G401 (cell line): ENCODE measurements at places on chromosomes 12 and 14. TPM values are rescaled to one million over a fixed set of nuclear protein-coding genes. Genes with fewer than 3 reads are reported as not detected.

The MYO1A gene
- total RNA-seq: 1.6 TPM in 1 of 2 replicates, not detected in the other

The SERPINA12 gene
- not detected in 2 replicates for total RNA-seq

The TSPAN19 gene
- total RNA-seq: not detected in 2 replicates

The SERPINA3 gene
- total RNA-seq: not detected in 2 replicates

The SLC6A13 gene
- total RNA-seq: not detected in 2 replicates

The UNC79 gene
- total RNA-seq: 0.44 TPM in 1 of 2 replicates, not detected in the other

The APOF gene
- total RNA-seq: not detected in 2 replicates

The DPPA3 gene
- not detected in 2 replicates for total RNA-seq

The SPX gene
- 0.47 and 4.2 TPM in 2 replicates for total RNA-seq

The BCL7A gene
- total RNA-seq: 10.6 and 16.1 TPM in 2 replicates

The PPP1R36 gene
- total RNA-seq: 0.25 TPM in 1 of 2 replicates, not detected in the other

GRCh38 chr14:37171678-37172023 is 755 bp downstream of the SLC25A21 start:
- no peak for DNase-seq

- DNase-seq: no peak
Measured at GRCh38 chr12:95687937-95688336, 102.6 kb downstream of the NTN4 start.

DNA sequence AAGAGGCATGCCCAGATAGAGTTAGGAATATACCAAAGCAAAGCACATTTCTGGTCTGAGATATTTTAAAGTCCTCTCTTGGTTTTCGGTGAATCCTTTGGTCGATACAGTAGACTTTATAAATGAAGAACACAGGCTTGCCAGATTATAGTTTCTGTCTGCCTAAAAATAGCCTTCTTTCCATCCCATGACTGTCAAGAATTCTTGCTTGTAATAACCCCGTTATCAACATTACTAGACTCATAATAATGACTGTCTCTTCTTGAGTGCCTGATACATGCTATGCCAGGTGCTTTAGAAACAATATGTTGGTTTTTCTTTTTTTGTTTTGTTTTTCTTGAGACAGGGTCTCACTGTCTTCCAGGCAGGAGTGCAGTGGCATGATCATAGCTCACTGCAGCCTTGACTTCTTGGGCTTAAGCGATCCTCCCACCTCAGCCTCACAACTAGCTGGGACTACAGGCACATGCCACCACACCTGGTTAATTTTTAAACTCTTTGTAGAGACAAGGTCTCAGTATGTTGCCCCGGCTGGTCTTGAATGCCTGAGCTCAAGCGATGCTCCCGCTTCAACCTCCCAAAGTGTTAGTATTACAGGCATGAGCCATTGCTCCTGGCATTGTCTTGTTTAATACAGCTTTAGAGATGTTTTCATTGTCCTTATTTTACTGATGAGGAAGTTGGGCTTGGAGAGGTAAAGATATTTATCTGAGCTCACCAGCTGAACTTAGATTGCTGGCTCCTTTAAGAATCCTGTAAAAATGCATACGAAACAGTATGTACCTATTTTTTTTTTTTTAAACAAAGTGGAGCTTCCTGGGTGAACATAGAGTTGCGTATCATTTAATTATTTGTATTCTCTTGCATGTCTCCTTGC is 30.4 kb downstream of the CHST11 start:
- no peak for DNase-seq

- DNase-seq: peak; percentile 29
Measured at GRCh38 chr12:47207829-47208248, 128.1 kb upstream of the AMIGO2 start.

DNA sequence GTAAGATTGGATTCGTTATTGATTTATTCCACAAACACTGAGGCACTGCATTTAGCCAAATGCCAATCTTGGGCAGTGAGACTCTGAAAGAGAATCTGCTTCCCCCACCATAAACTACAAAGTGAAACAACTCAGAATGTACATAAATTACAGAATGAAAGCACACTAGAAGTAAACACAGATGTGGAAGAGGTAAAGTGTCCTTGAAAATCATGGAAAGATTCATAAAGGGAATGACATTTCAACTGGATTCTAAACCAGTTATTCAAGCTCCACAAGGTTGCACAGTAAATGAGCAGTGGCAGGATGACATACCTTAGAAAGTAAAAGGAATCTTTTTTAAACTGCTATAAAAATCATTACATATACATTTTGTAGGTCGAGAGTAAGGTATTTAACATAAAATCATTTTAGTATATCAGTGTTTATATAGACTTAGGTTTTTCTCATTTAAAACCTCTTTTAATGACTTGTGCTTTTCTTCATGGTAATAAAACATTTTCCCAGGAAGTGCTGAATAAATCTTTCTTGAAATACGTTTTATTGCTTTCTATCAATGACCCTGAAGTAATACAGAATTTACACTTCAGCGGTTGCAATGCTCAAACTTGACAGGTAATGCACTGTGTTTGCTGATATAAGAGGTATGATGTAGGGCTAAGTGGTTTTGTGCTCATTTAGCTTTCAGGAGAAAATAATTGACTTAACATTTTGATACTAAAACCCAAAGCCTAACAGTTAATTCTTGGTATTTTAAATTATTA is 270.6 kb downstream of the NAV3 start:
- no peak for DNase-seq

DNA sequence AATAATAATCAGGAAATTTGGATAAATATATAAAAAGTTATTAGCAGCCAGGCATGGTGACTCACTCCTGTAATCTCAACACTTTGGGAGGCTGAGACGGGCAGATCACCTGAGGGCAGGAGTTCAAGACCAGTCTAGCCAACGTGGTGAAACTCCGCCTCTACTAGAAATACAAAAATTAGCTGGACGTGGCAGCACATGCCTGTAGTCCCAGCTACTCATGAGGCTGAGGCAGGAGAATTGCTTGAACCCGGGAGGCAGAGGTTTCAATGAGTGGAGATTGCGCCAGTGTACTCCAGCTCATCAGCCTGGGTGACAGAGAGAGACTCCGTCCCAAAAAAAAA is 64.5 kb downstream of the SYT1 start:
- no peak for DNase-seq

DNA sequence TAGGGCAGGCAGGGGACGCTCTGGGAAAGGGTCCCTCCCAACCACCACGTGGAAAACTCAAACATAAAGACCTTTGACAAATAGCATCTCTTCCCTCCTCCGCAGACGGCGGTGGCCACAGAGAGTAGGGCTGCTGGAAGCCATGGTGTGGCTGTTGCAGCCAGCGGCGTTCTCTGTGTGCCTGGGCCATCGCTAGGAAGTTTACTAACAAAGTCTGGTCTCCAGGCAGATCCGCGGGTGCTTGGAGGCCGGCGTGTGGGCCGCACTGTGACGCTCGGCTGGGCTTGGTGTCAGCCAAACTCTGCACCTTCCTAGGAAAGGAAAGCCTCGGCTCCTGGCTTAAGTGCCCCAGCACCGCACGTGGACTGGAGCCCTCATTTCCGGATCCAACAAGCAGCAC is 65.6 kb downstream of the CCDC88C start:
- DNase-seq: no peak

DNA sequence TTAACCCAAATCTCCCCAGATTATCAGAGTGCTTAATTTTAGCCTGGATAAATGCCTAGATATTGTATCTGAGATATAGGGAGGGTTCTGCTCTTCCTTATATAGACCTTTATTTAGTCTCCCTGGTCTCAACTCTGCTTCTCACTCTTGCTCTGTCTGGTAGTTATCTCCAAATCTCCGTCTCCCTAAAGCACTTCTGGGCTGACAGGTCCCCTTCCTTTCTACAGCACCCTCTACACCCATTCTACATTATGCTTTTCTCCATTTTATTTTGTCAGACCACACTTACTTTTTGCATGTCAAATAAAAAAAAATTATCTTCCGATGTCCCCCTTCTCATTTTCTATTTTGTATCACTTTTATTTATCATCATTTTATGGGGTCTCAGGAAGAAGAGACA is 2.0 kb upstream of the ERC1 start:
- peak; percentile 36 for DNase-seq

DNA sequence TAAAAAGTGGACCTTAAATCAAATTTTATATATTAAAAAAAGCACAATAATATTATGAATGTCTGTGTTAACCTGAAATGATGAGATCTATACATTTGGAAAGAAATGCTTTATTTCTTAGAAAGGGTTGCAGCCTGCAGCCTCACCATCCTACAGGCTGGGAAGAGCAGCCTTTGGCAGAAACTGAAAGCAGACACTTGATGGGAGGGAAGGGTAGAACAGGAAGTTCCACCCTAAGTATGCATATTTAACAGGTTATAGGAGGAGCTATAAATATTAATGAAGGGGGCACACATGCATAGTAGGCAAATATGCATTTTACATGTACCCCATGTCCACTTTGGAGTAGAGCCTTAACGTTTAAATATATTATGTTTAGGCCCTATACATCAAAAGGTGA is 498.0 kb downstream of the FLRT2 start:
- DNase-seq: no peak

- DNase-seq: no peak
Measured at GRCh38 chr12:102201436-102202061, 3.9 kb upstream of the PMCH start.

GRCh38 chr12:57496822-57497221 is 9.0 kb downstream of the MARS1 start:
- DNase-seq: no peak

DNA sequence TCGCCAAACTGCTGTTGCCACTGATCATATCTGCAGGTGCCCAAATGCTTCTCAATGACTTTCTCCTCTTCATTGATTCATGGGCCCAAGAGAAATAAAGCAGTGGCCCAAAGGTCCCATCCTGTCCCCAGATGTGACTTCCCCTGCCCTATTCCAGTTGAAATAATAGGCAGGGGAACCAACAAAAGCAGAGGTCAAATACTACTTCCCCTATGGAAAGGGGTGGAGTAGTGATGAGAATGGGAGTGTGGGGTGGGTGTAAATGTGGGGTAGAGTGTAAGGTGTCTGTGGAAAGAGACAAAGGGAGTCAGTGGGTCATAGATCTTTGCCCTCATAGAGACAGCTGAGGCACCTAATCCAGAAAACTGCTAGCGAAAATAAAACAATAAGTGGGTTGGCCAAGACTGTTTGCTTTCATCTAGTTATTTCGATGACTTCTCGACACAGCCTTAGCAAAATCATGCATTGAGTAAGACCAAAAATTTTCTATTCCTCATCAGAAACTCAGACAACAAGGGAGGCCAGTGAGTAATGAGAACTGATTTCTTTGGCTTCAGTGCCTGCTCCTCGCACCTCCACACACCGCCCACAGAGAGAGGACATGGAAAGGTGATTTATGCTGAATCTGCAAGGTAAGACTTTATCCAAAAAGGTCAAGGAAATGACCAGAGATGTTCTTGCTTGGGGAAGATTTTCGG is 10.9 kb upstream of the IL22 start:
- DNase-seq: no peak

- DNase-seq: no peak
Measured at GRCh38 chr14:52395728-52396127, 81.6 kb downstream of the PTGER2 start.

- DNase-seq: no peak
Measured at GRCh38 chr12:122366685-122367475, 55.6 kb downstream of the CLIP1 start.

- DNase-seq: no peak
Measured at GRCh38 chr12:54455760-54456469, 17.5 kb downstream of the GTSF1 start.

- no peak for DNase-seq
Measured at GRCh38 chr12:67811437-67812361, 163.2 kb downstream of the DYRK2 start.

DNA sequence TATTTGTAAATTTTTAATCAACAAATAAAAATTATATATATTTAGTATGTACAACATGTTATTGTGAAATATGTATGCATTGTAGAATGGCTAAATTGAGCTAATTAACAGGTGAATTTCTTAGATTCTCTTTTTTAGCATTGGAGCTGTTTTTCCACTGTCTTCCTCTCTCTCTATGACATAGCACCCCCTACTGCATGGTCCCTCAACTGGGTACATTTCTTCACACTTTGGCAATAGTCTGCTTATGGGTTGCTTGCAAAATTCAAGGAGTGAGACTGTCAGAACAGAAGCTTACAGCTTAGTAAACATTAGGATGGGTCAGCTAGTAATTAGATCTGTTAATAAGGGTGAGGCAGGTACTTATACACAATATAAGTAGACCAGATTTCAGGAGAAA is 658.5 kb upstream of the MGAT4C start:
- DNase-seq: no peak

DNA sequence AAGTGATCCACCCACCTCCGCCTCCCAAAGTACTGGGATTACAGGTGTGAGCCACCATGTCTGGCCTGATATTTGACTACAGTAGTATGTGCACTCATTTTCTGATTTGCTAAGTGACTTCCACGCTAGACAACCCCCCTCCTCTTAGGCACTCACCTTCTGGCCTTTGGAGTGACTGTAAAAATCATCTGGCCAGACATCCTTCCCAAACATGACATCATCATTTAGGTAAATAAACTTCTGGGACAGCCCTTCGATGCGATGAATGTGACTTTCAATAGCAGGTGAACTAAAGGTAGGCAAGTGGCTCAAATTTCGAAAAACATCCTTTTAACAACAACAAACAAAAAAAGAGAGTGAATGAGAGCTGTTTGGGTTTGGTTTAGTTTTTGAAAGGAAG is 30.6 kb upstream of the SYCP3 start:
- no peak for DNase-seq

DNA sequence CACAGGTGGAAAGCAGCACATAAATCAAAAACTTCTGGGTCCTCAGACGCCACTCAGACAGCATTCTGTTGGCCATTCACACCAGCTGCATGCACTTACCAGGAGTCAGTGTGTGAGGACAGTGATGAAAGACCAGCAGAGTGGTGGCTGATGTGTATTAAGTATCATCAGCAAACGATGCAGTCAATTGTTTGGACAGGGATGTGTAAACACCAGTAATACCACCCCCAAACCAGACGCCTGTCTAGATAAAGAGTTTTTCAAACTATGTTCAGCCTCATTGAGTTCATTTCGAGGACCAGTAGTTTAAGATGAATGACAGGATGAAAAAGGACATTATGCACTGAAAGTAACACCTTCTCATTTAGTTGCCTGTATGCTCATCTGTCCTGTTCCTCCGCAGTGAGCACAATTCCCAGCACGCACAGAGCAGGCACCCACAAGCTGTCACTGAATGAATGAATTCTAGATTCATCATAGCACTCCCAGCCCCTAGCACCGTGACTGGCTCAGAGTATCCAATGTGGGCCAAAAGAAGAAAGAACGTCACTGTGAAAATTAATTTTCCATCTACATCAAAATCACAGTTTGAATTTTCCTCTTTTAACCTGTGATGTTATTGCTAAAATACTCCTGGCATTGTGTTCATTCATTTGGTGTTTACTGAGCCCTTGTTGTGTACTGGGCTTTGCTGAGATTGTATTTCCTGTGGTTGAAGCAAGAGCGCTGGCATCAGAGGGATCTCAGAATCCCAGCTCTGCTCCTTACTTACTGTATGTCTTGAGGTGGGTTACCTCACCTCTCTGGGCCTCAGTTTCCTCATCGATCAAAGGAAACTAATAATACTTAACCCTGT is 124.8 kb upstream of the NOS1 start:
- no peak for DNase-seq

DNA sequence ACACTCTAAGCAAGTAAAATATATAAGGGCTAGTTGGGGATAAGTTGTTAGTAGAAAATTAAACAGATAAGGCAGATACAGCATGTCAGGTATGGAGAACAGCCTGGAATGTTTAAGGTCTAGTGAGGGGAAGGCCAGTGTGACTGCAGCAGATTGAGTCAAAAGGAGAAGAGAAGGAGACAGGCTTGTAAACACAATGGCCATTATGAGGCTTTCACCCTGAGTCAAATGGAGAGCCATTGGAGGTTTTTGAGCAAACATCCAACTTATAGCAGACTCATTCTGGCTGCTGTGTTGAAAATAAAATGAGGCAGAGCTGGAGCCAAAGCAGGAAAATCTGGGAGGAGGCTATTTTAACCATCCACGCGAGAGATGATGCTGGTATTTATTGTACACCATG is 142.0 kb downstream of the DUSP6 start:
- DNase-seq: no peak

GRCh38 chr12:6280053-6280469 is 30.4 kb upstream of the PLEKHG6 start:
- no peak for DNase-seq
